ENCODE measurements at places on chromosomes 6 and 20.

DNA sequence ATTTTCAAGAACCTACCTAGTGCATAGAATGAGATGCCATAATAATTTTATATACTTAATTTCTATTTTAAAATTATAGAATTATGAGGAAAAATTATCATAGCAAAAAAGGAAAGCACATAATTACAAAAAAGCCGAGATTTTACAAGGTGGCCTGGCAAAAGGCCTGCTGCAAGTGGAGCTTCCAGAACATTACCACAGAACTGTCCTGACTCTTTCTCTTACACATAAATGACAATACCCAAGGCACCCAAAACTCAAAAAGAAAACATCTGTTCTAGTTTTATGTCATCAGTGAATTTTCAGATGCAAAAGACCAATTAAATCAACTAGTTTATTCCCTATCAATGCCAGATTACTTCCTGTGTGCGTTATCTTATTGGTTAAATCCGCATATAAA, 74.2 kb downstream of the FILIP1 start:
- no peak for DNase-seq

DNA sequence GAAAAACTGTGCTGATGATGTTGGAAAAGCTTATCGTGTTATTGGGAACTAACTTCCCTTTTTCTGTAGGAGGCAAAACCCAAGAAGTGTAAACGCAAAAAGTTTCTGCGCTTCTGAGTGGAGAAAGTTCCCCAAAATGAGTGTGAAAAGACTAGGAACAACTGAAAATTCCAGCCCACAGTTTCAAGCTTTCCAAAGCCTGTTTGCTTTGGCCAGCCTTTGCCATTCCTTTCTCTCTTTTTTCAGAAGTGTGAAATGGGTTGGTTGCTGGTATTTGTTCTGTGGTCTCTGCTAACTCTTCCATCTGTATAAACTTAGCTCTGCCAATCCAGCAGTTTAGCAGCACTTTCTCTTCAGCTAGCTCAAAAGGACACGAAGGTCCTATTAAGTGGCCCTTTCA, 491.3 kb downstream of the MAFB start:
- DNase-seq: no peak

GRCh38 chr6:18498408-18498807, 111.3 kb downstream of the RNF144B start:
- DNase-seq: no peak

- no peak for DNase-seq
These were observed 128.5 kb upstream of the CHD6 start for GRCh38 chr20:41746635-41747034.

DNA sequence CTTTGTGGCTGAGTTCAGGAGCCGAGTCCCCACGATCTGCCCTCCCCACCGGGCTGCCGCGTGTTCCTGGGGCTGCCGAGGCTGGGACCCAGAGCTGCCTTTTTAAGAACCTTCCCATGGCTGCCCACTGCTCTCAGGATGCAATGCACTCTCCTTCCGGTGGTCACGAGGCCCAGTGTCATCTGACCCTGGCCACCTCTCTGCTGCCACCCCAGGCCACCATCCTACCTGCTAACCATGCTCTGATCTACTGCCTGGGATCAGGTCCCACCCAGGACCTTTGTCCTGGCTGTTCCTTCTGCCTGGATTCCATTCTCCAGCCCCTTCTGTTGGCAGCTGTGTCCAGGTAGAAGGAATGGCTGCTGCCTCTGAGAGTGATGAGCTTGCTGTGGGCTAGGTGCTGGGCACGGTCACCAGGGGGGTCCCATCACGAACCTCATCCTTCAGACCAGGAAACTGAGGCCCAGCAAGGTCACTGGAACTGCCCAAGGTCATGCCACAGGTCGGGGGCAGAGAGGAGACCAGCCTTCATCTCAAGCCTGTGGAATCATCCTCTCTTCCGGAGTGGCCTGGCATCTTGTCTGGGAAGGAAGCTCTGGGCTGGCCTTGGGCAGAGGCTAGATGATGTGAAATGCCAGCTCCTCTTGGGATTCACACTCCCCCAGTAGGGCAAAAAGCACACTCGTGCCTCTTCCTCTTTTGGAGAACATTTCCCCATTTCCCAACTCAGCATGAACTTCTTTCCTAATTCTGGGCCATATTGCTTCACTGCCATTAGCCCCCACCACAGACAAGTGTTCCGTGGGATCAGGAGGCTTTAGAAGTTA, 20.5 kb downstream of the PCK1 start:
- DNase-seq: no peak
